ENCODE measurements at places on chromosomes 7 and 10.
A peak's percentile ranks its signal among the peaks of the same experiment; 100 is the strongest.

DNA sequence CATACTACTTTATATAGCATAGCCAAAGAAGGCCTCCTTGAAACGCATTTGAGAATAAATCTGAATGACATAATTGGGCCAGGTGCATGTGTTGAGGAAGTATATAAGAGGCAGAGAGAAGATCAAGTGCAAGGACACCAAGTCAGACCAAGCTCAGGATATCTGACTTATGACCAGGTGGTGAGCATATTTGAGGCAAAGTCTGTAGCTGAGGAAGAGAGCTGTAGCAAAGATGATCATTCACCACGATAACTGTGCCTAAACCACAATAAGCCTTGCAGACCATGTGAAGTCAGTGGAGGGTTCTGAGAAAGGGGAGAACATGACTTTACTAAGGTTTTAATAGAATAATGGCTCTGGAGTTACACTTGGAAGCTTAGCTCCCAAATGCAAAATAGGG is 292.3 kb downstream of the SORCS1 start:
- no peak for DNase-seq

DNA sequence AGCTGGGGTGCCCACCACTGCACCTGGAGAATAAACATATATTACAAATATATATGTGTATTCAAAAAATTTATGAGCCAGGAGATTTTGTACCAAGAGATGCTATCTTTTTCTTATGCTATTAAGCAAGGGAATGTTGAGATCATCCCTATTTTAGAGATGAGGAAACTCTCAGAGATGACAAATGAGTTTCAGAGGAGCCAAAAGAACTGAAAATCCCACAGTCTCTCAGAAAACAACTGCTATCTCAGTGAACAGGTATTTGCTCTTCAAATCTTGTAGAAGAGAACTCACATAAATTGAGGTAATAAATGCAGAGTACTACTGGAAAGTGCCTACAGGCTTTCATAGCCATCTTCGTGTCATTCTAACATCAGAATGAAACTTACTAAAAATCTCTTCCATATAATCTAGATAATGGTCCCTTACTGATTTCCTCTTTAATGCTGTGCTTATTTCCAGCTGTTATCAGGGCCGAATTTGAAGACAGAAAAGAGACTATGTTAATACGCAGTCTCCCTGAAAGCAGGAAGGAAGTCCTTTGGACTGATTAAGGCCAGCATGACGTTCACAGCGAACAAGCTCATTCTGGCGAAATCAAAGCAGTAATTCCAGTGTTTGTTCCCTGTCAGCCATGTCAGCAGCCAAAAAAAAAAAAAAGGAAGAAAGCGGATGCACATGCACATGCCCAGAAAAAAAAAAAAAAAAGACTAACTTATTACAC is 29.4 kb upstream of the ANAPC16 start:
- no peak for DNase-seq

- no peak for DNase-seq
Observed at GRCh38 chr7:156907656-156908055, 14.7 kb upstream of the LMBR1 start.

DNA sequence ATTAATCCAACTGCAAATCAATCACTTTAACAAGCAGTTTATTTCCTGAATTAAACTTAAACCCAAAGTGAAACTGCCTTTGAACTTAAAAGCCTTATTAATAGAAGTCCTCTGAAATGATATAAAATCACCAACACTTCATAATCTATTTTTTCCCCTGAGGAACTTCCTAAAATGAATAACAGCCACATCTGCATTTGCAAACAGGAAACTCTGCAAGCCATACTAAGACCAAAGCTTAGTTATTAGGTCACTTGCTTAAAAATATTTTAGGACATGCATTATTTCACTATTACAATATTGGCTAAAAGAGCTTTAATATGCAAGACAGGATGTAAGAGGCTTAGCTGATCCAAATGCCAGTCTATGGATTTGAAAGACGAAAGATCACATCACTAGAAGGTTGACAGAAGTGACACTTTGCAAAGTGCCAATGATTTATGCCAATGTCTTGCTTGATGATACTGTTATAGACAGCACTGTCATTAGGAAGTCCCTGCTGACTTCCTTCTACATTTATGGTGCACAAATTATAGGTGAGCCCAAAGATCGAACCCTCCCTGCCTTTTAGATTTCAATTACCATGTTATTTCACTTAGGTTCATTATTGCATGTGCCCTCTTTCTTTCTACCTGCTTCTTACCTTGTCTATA is 99.9 kb upstream of the SKAP2 start:
- DNase-seq = no peak

DNA sequence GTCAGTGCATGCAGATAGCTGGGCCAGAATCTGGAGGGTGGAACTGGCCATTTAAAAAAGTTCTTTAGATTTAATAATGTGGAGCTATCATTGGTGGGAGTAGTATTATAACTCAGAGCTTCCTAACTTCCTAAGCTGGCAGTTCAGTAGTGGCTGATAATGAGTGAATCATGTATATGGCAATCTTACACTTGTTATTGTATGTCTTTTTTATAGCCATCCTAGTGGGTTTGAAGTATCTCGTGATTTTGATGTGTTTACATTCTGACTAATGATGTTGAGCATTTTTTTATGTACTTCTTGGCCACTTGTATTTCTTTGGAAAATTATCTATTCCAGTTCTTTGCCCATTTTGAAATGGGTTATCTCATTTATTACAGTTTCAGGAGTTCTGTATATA is 15.4 kb downstream of the TFAM start:
- no peak for DNase-seq

DNA sequence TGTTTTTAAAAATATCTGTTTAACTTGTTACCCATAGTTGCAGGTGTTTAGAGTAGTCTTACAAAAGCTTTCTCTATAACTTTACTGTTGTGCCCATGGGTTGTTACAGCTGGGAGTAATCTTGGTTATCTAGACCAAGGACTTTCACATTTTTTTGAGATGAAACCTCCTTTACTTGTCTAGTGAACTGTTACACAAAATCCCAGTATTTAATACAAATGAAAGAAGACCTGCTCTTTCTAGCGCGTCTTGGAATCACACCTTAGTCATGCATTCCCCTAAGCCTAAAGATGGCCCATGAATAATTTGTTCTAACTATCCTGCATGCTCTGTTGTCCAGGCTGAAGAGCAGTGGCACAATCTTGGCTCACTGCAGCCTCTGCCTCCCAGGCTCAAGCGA is 38.0 kb downstream of the CSGALNACT2 start:
- DNase-seq = no peak

- DNase-seq = no peak
Observed at GRCh38 chr7:83271212-83272099, 108.8 kb upstream of the PCLO start.

DNA sequence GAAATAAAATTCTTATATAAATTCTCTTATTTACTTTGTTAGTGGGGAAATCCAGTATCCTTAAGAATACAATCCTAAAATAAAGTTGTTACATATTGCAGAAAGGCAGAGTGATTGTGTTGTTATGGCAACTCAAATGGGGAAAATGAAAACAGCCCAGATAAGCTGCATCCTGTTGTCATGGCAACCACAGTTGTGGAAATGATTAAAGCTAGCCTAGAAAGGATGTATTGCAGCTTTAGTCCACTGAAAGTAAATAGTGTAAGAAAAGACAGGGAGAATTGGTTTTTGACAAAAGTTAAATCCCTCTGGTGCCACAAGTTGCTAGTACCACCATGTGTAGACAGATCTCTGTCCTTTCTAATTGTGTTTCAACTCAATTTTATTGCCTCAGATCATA is 43.2 kb downstream of the BTRC start:
- peak; percentile 9 for DNase-seq

- no peak for DNase-seq
Observed at GRCh38 chr10:64379898-64380297, 858.7 kb downstream of the REEP3 start.

DNA sequence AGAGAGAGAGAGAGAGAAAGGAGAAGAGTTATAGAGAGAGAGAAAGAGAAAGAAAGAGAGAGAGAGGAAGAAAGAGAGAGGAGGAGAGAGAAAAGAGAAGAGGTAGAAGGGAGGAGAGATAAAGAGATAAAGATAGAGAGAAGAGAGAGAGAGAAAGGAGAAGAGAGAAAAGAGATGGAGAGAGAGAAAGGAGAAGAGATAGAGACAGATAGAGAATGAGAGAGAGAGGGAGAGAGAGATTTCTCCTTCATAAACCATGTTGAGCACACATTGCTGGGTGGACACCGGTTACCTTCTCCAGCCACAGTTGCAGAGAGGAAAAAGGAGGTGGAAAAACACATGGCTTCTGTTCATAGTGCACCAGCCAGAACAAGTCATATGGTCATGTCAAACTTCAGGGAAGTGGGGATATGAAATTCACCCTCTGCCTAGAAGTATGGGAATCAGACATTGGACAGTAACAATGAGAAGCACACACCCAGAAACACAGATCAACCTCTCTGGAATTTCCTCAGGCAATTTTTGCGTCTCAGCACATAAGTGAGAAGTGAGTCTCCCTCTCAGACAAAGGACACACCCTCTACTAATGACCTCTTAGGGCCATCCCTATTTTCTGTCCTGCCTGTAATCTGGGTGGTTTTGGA is 172.5 kb upstream of the SVIL start:
- DNase-seq = no peak

GRCh38 chr10:122504610-122504950 is 43.2 kb downstream of the HTRA1 start:
- DNase-seq = no peak

DNA sequence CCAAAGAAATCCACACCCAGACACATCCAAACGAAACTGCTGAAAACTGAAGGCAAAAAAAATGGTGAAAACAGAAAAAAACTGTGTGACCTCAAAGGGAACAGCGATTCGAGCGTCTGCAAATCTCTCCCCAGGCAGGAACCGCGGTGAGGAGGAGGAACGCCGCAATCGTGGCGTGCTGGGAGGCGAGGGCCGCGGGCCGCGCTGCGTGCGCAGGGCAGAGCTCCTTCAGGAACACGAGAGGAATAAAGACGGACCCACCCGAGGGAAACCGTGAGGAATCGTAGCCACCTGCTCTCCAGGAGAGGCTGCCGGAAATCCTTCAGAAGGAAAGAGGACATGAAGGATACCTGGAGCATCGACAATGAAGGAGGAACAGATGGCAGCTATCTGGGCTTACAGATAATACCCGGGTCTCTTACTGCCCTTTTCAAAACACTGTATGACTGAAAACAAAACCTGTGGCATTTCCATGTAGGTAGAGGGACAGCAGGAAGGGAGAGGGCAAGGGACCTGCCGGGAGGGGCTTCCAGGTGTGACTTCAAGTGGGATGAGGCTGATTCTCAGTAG is 266.0 kb downstream of the MAD1L1 start:
- DNase-seq = no peak

- no peak for DNase-seq
Observed at GRCh38 chr10:49109669-49110340, 5.5 kb downstream of the VSTM4 start.

- no peak for DNase-seq
Observed at GRCh38 chr10:70296406-70296899, 12.6 kb upstream of the NPFFR1 start.

- no peak for DNase-seq
Observed at GRCh38 chr7:31857172-31857571, 170.2 kb downstream of the PPP1R17 start.

DNA sequence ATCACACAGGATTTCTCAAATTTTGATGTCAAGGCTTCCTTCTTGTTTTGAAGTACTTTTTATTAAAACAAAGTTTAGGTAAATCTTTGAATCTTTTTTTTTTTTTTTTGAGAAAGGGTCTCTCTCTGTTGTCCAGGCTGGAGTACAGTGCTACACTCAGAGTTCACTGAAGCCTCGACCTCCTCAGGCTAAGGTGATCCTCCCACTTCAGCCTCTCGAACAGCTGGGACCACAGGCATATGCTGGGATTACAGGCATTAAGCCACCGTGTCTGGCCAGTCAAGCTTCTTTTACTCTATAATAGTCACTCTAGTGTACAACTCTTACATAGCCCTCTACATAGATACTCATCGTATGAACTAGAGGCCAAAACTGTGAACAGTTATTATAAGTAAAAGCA is 3.4 kb downstream of the RUFY2 start:
- no peak for DNase-seq

DNA sequence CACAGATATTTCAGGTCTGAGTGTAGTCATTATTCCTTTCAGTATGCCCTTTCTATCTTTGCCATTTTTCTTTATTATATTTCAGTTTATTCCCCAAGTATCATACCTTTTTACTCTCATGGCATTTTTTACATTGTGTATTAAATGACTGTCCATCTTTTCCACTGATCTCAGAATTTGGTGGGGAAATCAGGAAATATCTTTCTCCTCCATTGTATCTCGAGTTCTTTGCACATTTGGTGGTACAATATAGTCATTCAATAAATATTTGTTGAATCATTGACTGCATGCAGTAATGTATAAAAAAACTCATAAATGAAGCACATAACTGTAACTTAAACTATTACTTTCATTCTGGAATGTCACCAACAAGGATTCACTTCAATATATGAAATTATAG is 354.7 kb downstream of the HGF start:
- no peak for DNase-seq

- DNase-seq = no peak
Observed at GRCh38 chr7:56007167-56007652, 42.8 kb downstream of the NIPSNAP2 start.

DNA sequence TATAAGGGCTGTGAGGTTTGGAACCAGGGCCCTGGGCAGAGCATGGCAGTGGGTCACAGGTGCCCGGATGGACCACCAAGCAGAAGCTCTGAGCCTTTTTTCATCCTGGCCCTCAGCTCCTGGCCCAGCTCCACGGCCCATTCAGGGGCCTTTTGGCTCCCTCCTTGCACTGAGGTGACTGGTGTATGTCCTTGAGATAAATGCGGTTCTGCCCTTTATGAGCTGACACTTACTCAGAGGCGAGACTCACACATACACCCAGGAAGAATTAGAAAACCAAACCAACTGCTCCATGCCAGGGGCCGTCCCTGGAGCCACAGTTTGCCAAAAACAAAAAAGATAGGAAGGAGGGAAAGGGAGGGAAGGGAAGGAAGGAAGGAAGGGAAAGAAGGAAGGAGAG is 49.7 kb downstream of the CUZD1 start:
- DNase-seq = no peak

- no peak for DNase-seq
Observed at GRCh38 chr10:101997803-101998202, 58.2 kb downstream of the ARMH3 start.

DNA sequence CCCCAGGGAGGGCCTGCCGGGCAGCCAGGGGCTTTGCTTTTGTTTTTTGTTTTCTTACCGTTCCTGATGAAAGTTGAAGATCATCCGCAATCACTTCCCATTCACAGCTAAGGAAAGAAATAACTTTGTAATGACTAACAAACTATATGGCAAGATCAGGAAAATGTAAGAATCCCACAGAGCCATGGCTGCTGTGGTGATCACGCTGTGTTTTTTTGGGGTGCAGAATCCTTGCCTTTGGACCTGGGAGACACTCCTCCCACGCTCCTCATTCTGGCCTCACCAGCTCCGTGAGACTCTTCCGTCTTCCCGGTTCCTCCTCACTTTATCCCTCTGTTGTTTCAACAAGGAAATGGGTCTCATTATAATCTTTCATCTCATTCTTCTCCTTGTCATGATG is 443.0 kb upstream of the MGMT start:
- DNase-seq = no peak

GRCh38 chr7:64182036-64182790 is 24.8 kb upstream of the ZNF735 start:
- no peak for DNase-seq

GRCh38 chr7:42692621-42693020 is 219.2 kb downstream of the C7orf25 start:
- no peak for DNase-seq

- DNase-seq = no peak
Observed at GRCh38 chr7:51428217-51428887, 111.7 kb upstream of the COBL start.
